Foreskin fibroblast (primary cell): ENCODE measurements at places on chromosomes 11 and 22.

GRCh38 chr22:35840302-35840739 lies 122.6 kb downstream of the APOL5 start:
- DNase-seq = peak; percentile 99

- DNase-seq = no peak
Measured at GRCh38 chr11:113895367-113896155, 9.0 kb upstream of the HTR3B start.

DNA sequence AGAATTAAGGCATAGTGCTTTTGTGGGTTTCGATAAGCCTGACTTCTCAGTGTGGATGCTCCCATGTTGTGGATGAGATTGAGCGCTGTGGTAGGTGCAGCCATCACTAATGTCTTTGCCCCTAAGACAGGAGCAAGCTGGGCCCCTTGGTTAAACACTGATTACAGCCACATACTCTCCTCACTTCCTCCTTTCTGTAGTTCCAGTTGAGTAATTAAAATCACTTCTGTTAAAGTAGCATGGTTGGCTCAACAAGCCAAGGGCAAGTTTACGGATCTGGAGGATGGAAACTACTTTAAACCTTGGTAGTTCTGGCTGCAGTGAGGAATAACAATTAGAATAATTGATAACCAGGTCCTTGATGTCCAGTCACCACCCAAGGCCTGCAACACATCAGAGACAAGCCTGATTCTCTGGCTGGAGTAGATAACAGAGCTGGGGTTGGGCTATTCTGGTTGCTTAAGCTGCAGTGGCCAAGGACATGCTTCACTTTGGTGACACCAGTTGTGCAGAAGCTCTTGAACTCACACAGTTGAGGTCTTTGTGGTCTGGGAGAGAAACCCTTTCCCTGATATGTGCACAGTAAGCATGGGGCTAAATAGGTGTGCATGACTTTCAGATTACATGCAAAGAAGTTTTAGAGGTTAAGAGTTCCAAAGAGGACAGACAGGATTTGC lies 81.3 kb downstream of the KIRREL3 start:
- no peak for DNase-seq

- DNase-seq = no peak
Measured at GRCh38 chr11:116857316-116857715, 19.9 kb upstream of the APOA1 start.
